BE2C (cell line): ENCODE measurements at places on chromosomes 11 and 22.
A peak's percentile ranks its signal among the peaks of the same experiment; 100 is the strongest.

DNA sequence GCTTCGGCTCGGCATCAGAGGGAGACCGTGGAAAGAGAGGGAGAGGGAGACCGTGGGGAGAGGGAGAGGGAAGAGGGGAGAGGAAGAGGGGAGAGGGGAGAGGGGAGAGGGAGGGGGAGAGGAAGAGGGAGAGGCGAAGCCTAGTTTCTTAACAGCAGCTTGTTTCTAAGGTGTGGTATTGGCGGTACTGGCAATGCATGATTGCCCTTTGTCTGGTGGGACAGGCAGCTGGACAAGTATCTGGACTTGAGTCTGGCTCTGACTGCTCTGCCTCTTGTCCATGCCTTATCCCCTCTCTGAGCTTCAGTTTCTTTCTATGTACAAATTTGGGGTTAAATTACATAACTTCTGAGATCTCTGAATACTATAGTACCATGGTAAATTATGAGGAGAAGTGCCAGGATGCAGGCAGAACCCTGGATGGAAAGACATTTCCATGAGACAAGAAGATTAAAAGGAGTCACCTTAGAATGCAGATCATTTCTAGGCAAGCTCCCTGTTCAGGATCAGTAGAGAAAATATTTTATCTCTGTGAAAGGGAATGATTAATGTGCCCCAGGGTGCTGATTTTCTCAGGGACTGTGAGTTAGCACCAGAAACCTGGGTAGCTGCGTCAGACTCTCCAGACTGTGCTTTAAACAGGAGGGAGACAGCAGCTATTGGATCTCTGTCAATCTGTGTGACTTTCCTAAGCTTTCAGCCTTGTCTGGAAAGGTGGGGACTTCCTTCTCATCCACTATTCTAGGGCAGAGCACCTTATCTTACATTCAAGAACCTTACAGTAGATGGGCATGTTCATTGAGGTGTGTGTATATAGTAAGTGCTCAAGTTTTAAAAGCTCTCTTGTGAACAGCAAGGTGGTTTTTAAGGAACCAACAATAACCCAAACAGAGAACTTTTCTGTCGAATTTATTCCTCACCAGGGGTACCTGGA, 31.9 kb upstream of the CCDC90B start:
- no peak for DNase-seq

- peak; percentile 98 for DNase-seq
These were observed 48.9 kb upstream of the CDON start for GRCh38 chr11:126111458-126112116.

GRCh38 chr11:79321263-79321662, 119.6 kb downstream of the TENM4 start:
- no peak for DNase-seq

DNA sequence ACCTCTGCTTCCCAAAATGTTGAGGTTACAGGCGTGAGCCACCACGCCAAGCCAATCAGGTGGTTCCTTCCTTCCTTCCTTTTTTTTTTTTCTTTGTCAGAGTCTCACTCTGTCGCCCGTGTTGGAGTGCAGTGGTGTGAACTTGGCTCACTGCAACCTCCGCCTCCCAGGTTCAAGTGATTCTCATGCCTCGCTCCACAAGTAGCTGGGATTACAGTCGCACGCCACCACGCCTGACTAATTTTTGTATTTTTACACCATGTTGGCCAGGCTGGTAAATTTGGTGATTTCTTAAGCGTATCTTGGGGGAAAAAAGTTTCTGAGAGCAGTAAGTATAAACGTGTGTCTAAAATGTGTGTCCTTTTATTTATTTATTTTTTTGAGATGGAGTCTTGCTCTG, 18.2 kb upstream of the SPINDOC start:
- DNase-seq: no peak
